Fibroblast of skin of scalp (primary cell): ENCODE measurements at places on chromosomes 1 and 21.
A peak's percentile ranks its signal among the peaks of the same experiment; 100 is the strongest.

- DNase-seq: no peak
Observed at GRCh38 chr1:15160626-15161025, 7.1 kb downstream of the TMEM51 start.

DNA sequence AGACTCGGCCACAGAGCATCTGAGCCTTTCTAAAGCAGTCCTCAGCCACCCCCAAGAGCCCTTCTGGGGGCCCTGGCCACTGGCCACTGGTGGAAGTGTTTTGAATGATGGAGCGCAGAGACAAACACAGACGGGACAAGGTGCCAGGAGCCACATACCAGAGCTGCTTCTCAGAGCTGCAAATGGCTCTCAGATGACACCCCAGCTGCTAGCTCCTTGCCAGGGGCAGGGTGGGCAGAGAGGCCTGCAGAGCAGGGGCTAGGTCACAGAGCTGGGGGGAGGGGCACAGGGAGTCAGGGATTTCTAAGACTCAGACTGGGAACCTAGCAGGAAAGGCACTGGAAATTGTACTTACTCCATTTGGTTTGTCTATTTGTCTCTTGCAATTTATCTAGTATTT lies 30.4 kb downstream of the KCNN3 start:
- peak; percentile 6 for DNase-seq

GRCh38 chr21:15725949-15726348 lies 3.8 kb upstream of the USP25 start:
- DNase-seq: no peak

DNA sequence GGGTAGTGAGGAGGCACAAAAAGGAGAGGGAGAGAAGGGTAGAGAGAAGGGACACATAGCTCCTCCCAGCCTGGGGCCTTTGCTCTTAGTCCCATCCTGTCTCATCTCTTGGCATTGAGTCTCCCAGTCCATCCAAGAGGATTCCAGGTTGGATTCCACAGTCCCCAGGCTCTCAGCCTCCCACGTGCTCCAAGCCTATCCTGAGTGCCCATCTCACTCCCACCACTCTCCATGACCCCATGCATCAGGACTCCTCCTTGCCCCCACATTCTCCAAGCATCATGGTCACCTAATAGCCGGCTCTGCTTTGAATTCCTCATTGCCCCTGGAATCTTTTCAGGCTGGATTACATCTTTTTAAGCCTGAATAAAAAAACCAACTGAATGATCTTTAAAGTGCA lies 87.9 kb downstream of the DSCAM start:
- DNase-seq: no peak

DNA sequence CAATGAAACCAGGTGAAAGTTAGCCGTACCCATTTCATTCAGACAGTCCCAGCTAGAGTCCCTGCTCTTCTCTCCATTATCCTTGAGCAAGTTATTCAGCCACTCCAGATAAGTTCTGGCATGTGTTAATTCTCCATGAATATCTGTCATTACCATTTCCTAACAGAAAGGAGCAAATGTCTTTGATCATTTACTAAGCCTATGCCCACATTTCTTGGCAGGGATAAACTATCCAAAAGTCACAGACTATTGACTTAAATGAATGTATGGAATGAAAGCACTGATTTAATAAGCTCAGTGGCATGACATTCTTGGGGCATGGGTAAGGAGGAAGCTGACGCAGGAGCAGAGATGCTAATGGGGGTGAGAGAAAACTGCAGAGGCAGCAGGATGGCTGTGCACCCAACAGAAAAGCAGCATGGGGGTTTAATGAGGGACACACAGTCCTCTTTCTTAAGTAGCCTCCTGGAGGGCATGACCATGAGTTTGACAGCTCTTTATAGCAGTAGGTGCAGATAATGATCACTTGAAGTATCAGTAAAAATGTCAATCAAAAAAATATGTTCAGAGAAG lies 17.6 kb upstream of the DHCR24 start:
- peak; percentile 93 for DNase-seq

GRCh38 chr1:52554756-52555155 lies 1.9 kb upstream of the TUT4 start:
- DNase-seq: no peak

GRCh38 chr1:100643471-100644196 lies 75.9 kb upstream of the VCAM1 start:
- no peak for DNase-seq

DNA sequence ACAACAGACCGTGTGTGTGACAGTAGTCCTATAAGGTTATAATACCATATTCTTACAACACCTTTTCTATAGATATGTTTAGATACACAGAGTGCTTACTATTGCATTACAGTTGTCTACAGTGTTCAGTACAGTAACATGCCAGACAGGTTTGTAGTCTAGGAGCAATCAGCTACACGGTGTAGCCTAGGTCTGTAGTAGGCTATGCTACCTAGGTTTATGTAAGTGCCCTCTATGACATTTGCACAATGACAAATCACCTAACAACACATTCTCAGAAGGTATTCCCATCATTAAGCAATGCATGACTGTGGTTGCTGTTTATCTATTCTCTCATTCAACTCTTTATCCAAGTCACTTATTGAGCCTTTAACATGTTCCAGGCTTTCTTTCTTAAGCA lies 1.8 kb upstream of the WLS start:
- DNase-seq: no peak

DNA sequence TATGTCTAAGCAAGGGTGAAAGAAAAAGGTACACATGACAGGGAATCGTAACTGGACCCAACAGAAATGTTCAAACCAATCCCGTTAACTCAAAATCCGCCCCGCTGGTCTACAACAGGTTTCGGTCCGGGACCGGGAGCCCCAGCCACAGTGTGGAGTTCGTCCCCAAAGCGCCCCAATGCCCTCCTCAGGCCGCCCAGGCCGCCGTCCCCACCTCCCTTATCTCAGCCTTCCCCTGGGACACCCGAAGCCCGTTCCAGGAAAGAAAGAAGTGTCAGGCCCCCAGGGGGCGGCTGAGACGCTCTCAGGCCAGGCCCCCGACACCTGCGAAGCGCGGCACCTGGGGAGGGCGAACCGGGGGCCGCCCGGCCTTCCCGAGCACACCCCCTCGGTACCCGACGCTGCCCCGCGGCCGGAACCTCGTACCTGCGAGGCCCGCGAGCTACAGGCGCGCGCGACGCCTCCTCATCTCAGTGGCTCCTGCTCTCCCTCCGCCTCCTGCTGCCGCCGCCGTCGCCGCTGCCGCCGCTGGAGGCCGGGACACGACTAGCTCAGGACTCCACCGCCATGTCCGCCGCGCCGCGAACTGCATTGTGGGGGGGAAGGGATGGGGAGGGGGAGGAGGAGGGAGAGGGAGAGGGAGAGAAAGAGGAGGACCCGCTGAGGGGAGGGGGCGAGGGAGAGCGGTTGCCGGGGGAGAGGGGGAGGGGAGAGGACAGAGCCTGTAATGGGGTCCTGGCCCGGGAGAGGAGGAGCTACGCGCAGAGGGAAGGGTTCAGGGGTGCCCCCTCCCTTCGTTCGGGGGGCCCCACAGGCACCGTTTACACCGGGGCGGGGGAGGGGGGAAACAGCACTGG lies at the start of gene TUT4:
Gene TUT4, minus strand, starts transcription at position 588 of the 857 bp plus-strand sequence. CDS start 26,812 bp downstream, outside the sequence.
- DNase-seq: peak; percentile 89

DNA sequence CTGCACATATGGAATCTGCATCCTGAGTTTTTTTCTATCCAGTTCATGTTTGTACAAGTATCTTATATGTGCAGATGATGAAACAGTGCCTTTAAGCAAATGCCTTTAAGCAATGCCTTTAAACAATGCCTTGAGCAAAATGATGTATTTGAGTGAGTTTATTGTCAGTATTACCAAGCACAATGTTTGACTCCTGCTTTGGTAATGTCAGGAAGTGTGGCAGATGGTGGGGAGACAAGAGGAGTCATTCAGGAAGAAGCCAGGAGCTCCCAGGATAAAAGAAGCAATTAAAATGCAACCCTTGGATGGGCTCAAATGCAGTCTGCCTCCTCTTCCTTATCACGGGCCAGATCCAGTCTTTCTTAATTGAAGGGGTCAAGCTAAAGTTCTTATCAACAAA lies 108.7 kb upstream of the KCNJ15 start:
- DNase-seq: no peak

DNA sequence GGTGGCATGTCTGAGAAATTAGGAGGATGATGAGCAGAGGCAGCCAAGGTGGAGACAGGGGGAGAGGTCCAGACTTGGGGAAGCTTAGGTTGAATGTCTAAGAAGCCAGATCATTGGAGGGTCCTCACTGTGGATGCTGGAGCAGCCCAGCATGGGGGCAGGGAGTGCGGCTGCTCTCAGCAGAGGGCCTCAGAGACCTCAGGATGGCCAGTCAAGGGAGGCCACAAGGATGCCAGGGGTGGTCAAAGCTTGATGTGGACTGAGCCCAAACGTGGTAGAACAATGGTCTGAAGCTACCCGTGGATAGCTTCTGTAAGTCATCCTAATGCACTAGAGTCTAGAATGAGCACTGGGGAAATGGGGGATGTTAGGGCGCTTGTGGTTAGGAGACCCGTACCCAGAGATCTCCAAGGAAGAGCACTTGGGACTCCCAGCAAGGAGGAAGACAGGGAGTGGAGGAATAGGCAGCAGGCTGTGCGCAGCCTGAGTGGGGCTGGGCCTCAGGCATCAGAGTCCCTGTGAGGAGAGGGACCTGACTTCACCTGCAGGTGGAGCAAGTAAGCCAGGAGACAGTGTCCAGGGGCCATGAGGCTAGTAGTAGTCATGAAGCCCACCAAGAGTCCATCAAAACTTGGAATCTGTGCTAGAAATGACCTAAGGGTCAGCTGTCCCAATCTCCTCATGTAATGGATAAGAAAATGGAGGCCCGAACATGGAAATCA lies 4.3 kb upstream of the S100A9 start:
- DNase-seq: no peak

DNA sequence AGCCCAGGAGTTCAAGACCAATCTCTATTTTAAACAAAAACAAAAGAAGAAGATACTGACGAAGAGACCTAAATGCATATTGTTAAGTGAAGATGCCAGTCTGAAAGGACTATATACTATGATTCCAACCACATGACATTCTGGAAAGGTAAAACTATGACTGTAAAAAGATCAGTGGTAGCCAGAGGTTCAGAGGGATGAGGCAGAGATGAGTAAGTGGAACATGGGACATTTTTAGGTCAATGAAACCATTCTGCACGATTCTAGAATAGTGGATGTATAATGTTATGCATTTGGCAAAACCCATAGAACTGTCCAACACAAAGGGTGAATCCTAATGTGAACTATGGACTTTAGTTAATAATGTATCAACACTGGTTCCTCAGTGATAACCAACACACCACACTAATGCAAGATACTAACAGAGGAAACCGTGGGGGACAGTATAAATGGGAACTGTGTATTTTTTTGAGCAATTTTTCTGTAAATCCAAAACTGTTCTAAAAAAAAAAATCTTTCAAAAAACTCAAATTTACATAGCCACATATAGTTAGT lies 8.2 kb downstream of the RC3H1 start:
- DNase-seq: no peak

- DNase-seq: no peak
Observed at GRCh38 chr1:59580257-59580656, 234.5 kb upstream of the HOOK1 start.

GRCh38 chr1:44263568-44264450 lies 50.5 kb downstream of the DMAP1 start:
- DNase-seq: no peak

- no peak for DNase-seq
Observed at GRCh38 chr1:1162597-1163537, 10.8 kb upstream of the TTLL10 start.

DNA sequence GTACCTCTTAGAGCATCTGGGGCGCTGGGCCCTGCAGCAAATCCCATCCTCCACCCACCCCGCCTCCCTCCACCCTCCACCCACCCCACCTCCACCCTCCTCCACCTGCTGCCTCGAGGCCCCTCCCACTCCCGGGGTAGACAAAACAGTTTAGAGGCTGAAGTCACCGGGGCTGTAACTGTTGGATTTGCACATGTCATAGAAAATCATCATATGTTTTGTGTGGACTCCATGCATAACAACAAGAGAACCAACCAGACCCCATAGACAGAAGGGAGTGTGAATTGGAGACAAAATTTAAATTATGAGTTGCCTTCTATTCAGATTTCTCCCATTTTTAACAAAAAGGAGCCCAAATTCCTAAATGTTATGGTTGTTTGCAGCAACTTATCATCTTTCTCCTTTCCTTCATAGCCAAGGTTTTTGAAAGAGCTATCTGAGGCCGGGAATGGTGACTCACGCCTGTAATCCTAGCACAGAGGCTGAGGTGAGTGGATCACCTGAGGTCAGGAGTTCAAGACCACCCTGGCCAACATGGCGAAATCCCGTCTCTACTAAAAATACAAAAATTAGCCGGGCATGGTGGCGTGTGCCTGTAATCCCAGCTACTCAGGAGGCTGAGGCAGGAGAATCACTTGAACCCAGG lies 28.2 kb upstream of the LGALS8 start:
- no peak for DNase-seq

DNA sequence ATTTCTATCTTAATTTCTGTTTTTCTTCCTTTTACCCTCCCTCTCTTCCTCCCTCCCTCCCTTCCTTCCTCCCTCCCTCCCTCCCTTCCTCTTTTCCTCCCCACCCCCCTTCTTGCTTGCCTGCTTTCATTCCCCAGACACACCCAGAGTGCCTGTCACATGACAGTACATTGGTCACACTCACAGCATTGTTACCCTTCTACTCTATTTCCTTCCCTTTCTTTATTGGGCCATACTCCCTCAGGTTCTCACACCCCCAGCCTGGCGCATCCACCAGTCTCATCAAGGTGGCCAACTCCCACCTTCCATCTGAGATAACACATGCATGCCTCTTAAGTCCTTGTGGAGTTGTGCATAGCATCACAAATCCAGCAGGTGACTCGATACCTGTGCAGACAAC lies 10.9 kb downstream of the TMPRSS3 start:
- DNase-seq: no peak

DNA sequence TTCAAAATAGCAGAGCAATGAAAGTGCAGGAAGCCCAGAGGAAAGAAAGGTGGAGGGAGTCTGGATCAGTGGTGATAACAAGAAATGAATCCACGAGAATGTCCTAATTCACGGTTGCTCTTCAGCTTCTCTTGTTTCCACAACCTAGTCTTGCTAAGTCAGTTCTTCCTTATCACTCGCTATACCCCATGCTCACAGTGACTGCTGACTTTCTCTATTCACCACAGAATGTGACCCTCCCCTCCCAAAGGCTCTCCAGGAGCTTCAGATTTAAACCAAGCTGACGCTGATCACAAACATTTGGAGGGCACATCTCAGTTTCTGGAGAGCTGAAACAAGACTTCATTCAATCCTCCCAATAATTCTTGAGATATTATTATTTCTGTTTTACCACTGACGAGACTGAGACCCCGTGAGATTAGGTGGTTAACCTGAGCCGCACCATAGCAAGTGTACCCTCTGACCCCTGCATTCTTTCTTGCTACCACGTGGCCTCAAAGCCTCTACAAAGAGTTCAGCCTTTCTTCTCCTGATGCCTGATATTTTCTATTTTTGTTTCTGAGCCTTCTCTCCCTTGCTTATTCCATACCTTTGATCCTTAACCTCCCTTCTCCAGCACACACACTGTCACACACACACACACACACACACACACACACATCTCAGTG lies 10.7 kb upstream of the CCN1 start:
- no peak for DNase-seq

- no peak for DNase-seq
Observed at GRCh38 chr21:39313042-39313570, 326 bp downstream of the BRWD1 start.

DNA sequence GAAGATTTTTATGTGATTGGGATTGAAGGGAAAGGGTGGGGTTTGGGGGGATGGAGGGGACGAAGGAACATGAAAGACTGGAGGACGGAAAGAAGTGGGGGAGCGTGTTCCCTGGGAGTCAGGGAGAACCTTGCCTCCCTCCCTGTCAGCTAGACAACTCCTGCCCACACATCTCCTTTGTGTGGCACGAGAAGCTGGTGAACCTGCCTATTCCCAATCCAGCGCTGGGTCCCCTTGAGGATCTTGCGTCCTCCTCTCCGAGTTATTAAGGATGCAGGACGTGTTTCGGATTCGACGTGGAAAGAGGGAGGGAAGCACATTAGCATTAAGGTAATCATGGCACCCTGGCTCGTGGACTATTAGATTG lies 1.4 kb downstream of the LRRC7 start:
- DNase-seq: no peak
